Immature natural killer cell (primary cell): ENCODE measurements at places on chromosomes 6 and 20.

- peak; percentile 13 for DNase-seq
These were observed 27.8 kb downstream of the LRRN4 start for GRCh38 chr20:6026051-6026450.

DNA sequence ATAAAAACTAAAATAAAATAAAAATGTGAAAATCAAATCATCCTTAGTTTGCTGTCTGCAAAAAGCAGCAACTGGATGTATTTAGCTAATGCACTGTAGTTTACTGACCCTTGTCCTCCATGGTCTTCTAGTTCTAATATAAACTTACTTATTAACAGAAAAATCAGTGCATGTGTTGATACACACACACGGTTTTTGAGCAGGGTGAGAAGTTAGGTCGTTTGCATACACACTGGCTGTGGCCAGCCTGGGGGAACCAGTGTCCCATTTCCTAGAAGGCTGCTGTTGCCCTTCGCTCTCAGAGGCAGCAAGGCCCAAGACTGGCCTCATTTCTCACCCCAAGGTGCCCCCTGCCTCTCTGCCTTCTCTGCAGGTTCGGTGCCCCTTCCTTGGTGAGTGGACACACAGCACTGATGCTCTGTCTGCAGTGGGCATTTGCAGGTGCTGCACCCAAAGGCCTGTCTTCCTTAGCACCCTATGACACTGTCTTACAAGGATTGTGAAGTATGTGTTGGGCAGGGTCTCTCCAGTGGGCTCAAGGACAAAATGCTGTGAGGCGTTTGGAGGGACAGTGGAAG lies 168.5 kb downstream of the SCP2D1 start:
- no peak for DNase-seq

GRCh38 chr6:99520855-99521632 lies 5.8 kb upstream of the USP45 start:
- peak; percentile 67 for DNase-seq

DNA sequence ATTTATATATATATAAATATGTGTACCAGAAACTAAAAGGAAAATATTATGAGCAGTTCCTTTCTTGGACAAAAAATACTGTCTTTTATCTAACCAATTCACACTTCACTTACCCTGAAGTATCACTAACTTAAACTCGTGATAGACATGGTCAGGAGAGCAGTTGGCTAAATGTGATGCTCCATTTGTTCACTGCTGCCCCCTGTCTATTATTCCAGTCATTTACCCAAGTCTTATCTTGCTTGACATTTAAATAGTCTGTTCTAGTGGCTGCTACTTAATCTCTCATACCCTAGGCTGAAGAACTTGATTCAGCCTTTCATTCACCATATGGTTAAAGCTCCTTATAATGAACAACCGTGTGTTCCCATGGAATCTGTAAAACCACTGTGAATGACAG lies 789.6 kb upstream of the EYS start:
- no peak for DNase-seq

DNA sequence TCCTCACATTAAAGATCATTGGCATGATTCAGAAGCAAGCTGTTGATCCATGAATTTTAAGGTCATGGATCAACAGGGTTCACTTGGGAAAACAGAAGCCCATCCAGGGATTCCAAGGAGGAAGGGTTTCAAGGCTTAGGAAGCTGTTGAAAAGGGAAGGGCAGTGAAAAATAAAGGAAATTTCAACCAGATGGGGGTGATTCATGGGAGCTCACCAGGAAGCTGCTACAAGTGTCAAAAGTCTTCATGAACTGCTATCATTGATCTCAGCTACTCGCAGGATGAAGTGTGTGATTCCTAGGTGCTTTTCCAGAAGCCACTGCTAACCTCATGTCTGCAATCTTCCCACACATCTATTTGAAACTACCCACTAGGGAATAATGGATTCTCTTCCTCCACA lies 26.2 kb downstream of the ADTRP start:
- no peak for DNase-seq

GRCh38 chr6:160221423-160221822 lies 37.2 kb downstream of the SLC22A2 start:
- no peak for DNase-seq

DNA sequence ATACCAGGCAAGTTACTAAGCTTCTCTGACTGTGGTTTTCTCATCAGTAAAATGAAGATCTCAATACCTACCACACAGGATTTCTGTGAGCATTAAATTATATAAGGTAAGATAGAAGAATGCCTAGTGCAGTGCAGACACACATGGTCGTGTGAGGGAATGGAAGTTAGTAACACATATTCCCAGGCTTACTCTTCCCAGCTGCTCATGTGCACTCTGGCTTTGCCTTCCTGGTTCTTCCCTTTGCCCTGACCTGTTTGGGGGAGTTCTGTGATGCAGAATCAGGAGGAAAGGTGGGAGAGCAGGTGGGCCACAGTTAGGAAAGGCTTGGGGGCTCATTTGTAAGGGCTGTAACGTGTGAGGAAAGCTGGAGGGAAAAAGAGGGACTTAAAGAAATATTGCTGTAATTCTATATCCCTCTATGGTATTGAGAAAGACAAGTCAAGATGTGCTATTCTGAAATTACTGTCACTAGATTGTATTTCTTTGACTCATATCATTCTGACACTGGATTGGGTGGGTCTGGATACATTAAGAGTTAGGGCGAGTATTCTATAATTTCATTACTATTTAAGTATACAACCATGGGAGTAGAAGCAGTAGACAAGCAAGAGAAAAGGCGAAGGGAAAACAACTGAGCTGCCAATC lies 47.7 kb downstream of the FYN start:
- no peak for DNase-seq

DNA sequence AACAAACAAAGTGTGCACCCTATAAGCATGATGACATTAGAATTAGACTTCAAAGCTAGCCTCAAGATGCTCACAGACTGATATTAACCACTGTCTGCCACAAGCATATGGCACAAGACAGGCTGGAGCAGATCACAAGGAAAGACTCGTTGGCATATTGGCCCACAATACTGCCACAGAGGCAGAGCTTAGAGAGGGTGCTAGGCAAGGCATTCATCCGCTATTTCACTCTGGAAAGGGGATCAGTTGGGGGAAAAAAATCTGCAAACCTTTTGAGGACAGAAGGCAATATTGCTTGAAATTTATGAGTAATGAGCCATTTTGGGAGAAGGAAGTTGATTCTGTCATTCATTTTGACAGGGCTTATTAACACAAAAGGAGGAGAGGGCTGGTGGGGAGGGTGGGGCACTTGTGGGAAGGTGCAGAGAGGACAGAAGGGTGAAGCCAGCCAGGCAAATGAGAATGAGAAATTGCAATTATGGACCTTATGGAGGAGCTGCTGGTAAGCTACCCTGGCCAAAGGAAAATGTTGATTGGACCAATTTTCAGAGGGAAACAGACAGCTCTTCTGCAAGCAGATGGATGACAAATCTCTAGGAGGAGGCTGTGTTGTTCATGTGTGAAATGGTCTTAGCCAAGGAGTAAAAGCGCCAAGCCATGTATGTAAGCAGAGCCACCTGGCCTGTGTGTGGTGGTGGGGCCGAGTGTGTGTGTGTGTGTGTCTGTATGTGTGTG lies 187.7 kb downstream of the GMPR start:
- no peak for DNase-seq

GRCh38 chr6:134657751-134658527 lies 292.0 kb downstream of the ALDH8A1 start:
- DNase-seq, result no peak

DNA sequence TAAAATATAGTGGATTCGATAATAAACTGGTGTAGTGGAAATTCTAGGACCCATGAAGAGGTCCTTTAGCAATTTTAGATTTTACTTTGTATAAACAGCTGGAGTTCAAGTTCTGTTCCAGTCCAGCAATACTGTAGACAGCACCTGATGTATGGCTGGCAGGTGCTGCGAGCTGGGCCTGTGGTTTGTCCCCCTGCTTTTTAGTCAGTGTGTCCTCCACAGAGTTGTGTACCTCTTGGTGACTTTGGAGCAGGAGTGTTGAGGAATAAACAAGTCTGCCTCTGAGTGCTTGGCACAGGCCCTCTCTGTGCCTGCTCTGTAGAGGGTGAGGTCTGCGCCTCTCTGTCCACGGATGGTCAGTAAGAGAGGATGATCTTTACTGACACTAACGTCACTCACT lies 13.8 kb downstream of the STX16 start:
- DNase-seq, result no peak
